ENCODE measurements at places on chromosomes 7 and 10. TPM values are rescaled to one million over a fixed set of nuclear protein-coding genes. Genes with fewer than 3 reads are reported as not detected.

GRCh38 chr7:45985902-45986301, 64.8 kb upstream of the IGFBP3 start:
- H3K4me3 ChIP-seq, result no peak overlapping the region
- H3K36me3 ChIP-seq, result no peaks in the 10 kb centered on the region
- DNase-seq, result no peak
- no peaks in the 10 kb centered on the region for H3K4me1 ChIP-seq
- H3K27me3 ChIP-seq, result no peaks in the 10 kb centered on the region
- no peak overlapping the region for H3K27ac ChIP-seq

GRCh38 chr10:75616874-75617478, 185.6 kb downstream of the LRMDA start:
- H3K4me1 ChIP-seq, result peaks cover 22% of the 10 kb centered on the region
- no peak overlapping the region for H3K27ac ChIP-seq
- no peak for DNase-seq
- no peaks in the 10 kb centered on the region for H3K36me3 ChIP-seq
- H3K4me3 ChIP-seq, result no peak overlapping the region

GRCh38 chr10:32516567-32517495, 70.9 kb downstream of the CCDC7 start:
- no peak overlapping the region for H3K4me3 ChIP-seq
- no peaks in the 10 kb centered on the region for H3K4me1 ChIP-seq
- no peaks in the 10 kb centered on the region for H3K27me3 ChIP-seq
- no peak for DNase-seq
- H3K27ac ChIP-seq, result no peak overlapping the region
- peaks cover 14% of the 10 kb centered on the region for H3K36me3 ChIP-seq

DNA sequence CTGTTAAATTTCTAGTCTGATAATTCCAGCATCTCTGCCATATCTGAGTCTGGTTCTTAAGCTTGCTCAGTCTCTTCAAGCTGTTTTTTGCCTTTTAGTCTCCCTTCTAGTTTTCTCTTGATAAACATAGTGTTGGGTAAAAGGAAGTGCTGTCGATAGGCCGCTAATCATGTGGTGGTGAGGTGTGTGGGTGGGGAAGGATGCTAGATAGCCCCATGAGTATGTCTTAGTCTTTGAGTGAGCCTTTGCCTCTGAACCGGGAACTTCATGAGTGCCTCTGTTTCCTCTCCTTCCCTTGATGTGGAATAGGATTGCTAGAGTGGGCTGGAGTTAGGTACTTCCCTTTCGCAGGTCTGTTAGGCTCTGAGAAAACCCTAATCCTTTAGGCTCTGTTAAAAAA, 441.8 kb downstream of the INHBA start:
- no peak overlapping the region for H3K4me3 ChIP-seq
- H3K36me3 ChIP-seq, result no peaks in the 10 kb centered on the region
- no peak overlapping the region for H3K27ac ChIP-seq

- H3K4me3 ChIP-seq, result peak overlapping the region; percentile 51
- H3K27me3 ChIP-seq, result no peaks in the 10 kb centered on the region
- peaks cover 37% of the 10 kb centered on the region for H3K4me1 ChIP-seq
- no peak for DNase-seq
Measured at GRCh38 chr10:29634105-29634504, 666 bp downstream of the SVIL start.

GRCh38 chr7:25289518-25289917, 61.2 kb upstream of the NPVF start:
- H3K27me3 ChIP-seq, result no peaks in the 10 kb centered on the region
- no peaks in the 10 kb centered on the region for H3K36me3 ChIP-seq
- no peaks in the 10 kb centered on the region for H3K4me1 ChIP-seq
- no peak for DNase-seq

- H3K27me3 ChIP-seq, result no peaks in the 10 kb centered on the region
- H3K4me3 ChIP-seq, result no peak overlapping the region
- no peaks in the 10 kb centered on the region for H3K4me1 ChIP-seq
- DNase-seq, result no peak
- H3K36me3 ChIP-seq, result no peaks in the 10 kb centered on the region
- no peak overlapping the region for H3K27ac ChIP-seq
Measured at GRCh38 chr7:111126987-111127386, 36.1 kb downstream of the LRRN3 start.

DNA sequence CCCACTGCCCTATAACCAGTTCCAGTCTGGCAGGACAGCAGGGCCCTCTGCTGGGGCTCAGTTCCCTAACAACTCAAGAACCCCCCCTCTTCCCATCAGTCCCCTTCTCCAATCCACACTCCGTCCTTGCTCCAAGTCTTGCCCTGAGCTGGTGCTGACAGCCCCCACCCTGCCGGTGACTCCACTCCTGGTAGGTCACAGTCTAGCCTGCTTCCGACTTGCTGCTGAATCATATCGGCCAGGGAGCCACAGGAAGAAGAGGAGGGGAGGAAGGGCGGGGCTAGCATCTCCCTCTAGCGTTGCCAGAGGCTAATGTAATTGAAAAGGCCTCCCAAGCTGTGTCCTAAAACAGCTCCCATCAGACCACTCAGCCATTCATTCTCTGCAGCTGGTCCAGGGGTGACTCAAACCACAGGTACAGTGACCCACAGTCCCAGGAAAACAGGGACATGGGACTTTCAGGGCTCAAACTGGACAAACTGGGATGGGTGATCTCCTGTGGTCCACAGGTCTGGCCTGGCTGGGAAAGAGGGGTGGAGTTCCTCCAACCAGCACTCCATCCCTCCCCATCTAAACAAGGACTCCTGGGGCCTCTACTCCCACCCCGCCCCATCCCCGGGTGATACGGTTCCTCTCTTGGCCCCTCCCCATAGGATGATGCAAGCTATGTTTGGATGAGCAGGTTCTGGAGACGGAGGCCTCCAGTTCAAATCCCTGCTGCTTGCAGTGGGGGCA, 158.8 kb downstream of the SH3PXD2A start:
- DNase-seq, result peak; percentile 72
- H3K27ac ChIP-seq, result no peak overlapping the region
- peaks cover 12% of the 10 kb centered on the region for H3K4me1 ChIP-seq

DNA sequence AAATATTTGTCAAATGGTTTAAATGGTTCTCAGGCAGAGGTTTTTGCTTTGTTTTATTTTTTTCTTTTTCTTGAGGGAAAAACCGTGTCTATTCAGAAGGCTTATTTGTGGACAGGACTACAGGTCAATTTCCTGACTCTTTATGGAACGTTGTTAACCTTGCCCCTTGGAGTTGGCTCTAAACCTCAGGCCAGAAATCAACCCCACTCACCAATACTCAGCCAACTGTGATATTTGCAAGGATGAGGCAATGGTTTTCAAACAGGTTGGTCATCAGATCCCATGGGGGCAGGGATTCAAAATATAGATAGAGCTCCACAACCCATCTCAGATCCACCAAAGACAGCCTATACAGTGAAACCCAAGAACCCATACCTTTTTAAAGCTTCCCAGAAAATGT, 10.2 kb downstream of the PDLIM1 start:
- no peak for DNase-seq
- no peak overlapping the region for H3K27ac ChIP-seq
- peaks cover 71% of the 10 kb centered on the region for H3K4me1 ChIP-seq
- no peaks in the 10 kb centered on the region for H3K36me3 ChIP-seq
- no peak overlapping the region for H3K4me3 ChIP-seq
- no peaks in the 10 kb centered on the region for H3K27me3 ChIP-seq

DNA sequence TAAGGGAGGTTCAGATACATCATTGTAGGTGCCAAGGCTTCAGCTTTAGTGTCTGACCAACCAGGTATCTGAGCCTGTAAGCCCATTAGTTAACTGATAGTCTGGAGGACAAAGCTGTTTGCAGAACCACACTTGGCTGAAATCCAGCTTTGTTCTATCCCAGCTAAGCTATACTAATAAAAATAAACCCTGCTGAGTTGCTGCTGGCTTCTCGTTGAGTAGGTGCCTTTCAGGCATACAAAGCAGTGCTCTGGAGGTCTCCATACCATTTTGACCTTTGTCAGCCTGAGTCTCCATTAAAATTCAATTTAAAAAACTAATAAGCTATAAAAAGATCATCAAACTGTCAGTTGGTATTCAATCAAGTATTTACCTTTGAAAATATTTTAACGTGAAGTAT, 22.0 kb downstream of the CDCA7L start:
- H3K36me3 ChIP-seq, result no peaks in the 10 kb centered on the region
- H3K27me3 ChIP-seq, result no peaks in the 10 kb centered on the region
- no peak overlapping the region for H3K4me3 ChIP-seq
- H3K4me1 ChIP-seq, result peaks cover 3% of the 10 kb centered on the region
- DNase-seq, result no peak

DNA sequence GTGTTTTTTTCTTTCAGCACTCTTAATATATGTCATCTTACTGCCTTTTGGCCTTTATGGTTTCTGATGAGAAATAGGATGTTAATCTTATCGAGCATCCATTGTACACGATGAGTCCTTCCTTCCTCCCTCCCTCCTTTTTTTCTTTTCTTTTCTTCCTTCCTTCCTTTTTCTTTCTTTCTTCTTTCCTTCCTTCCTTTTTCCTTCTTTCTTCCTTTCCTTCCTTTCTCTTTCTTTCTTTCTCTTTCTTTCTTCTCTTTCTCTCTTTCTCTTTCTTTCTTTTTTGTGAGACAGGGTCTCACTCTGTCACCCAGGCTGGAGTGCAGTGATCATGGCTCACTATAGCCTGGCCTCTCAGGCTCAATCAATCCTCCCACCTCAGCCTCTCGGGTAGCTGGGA, 8.4 kb downstream of the RPEL1 start:
- H3K4me3 ChIP-seq, result no peak overlapping the region
- no peaks in the 10 kb centered on the region for H3K27me3 ChIP-seq
- DNase-seq, result no peak
- no peaks in the 10 kb centered on the region for H3K36me3 ChIP-seq
- H3K4me1 ChIP-seq, result no peaks in the 10 kb centered on the region

GRCh38 chr7:98240961-98241673, 10.9 kb downstream of the TECPR1 start:
- H3K27ac ChIP-seq, result no peak overlapping the region
- H3K4me3 ChIP-seq, result no peak overlapping the region
- peaks cover 4% of the 10 kb centered on the region for H3K4me1 ChIP-seq
- peaks cover 68% of the 10 kb centered on the region for H3K36me3 ChIP-seq

DNA sequence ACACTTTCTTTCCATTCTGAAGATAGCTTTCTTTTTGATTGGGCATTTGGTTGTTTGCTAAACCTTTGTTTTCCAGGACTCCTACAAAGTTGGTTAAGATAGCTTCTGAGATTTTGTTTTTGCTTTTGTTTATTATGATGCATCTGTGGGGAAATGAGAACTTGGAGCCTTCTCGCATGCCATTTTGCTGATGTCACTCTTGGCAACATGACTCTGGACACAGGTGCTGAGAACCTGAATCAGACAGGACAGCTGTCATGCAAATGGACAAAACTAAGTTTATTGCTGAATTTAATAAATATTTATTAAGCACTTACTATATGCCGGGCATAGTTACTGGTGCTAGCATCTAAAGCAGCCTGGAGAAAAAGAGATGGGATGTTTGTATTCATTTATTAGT, 274.1 kb downstream of the ZEB1 start:
- DNase-seq, result no peak
- no peak overlapping the region for H3K27ac ChIP-seq
- no peaks in the 10 kb centered on the region for H3K27me3 ChIP-seq
- H3K4me3 ChIP-seq, result no peak overlapping the region
- no peaks in the 10 kb centered on the region for H3K4me1 ChIP-seq
- H3K36me3 ChIP-seq, result no peaks in the 10 kb centered on the region

- H3K27ac ChIP-seq, result peak overlapping the region; percentile 34
- no peaks in the 10 kb centered on the region for H3K36me3 ChIP-seq
- no peak overlapping the region for H3K4me3 ChIP-seq
Measured at GRCh38 chr7:12722636-12723605, 35.5 kb downstream of the ARL4A start.

DNA sequence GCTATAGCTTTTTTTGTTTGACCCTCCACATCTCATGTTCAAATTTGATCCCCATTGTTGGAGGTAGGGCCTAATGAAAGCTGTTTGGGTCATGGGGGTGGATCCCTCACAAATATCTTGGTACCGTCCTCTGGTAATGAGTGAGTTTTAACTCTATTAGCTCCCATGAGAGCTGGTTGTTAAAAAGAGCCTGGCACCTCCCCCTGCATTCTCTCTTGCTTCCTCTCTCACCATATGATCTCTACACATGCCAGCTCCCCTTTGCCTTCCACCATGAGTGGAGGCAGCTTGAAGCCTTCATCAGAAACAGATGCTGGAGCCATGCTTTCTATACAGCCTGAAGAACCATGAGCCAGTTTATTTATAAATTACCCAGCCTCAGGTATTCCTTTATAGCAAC, 43.0 kb upstream of the IMMP2L start:
- no peaks in the 10 kb centered on the region for H3K4me1 ChIP-seq
- no peak overlapping the region for H3K4me3 ChIP-seq
- no peaks in the 10 kb centered on the region for H3K27me3 ChIP-seq

GRCh38 chr10:93061594-93062513, 1.3 kb downstream of the CYP26C1 start:
- no peak overlapping the region for H3K27ac ChIP-seq
- no peaks in the 10 kb centered on the region for H3K36me3 ChIP-seq
- no peak for DNase-seq
- peaks cover 66% of the 10 kb centered on the region for H3K27me3 ChIP-seq
- H3K4me3 ChIP-seq, result peak overlapping the region; percentile 25
- H3K4me1 ChIP-seq, result peaks cover 32% of the 10 kb centered on the region

GRCh38 chr10:102580230-102580629, 64.0 kb upstream of the TRIM8 start:
- no peaks in the 10 kb centered on the region for H3K36me3 ChIP-seq
- no peaks in the 10 kb centered on the region for H3K4me1 ChIP-seq
- H3K4me3 ChIP-seq, result no peak overlapping the region

GRCh38 chr10:133614830-133615580, 11.6 kb downstream of the FRG2B start:
- no peak overlapping the region for H3K27ac ChIP-seq
- no peak for DNase-seq
- no peaks in the 10 kb centered on the region for H3K36me3 ChIP-seq
- no peaks in the 10 kb centered on the region for H3K4me1 ChIP-seq

- H3K36me3 ChIP-seq, result no peaks in the 10 kb centered on the region
- no peak overlapping the region for H3K27ac ChIP-seq
- DNase-seq, result no peak
- no peak overlapping the region for H3K4me3 ChIP-seq
- H3K27me3 ChIP-seq, result no peaks in the 10 kb centered on the region
- no peaks in the 10 kb centered on the region for H3K4me1 ChIP-seq
Measured at GRCh38 chr10:67612577-67613537, 83.1 kb downstream of the CTNNA3 start.

DNA sequence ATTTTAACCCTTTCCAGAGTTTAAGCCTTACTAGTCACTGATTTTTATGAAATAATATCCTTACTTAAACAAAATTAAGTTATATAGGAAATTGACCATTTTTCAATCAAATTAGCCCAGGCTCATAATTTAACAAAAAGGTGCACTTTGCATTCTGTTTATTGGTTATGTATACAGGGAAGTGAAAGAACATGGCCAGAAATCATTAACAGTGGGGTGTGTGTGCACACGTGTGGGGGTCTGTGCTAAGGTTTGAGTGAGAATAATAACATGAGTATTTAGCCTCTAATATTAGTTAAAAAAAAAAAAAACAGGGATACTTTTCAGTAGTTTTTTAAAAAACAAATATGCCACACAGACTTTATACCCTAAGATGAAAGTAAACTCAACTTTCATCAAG, 510.5 kb upstream of the PFKP start:
- no peak overlapping the region for H3K27ac ChIP-seq
- no peak for DNase-seq
- no peaks in the 10 kb centered on the region for H3K36me3 ChIP-seq
- H3K27me3 ChIP-seq, result no peaks in the 10 kb centered on the region
- H3K4me3 ChIP-seq, result no peak overlapping the region

SRRM3 gene
- 5.0 TPM for total RNA-seq

LIPK gene
- not detected for total RNA-seq

SLC18A3 gene
- total RNA-seq, result not detected

ZNF248 gene
- total RNA-seq, result 9.1 TPM

CPA4 gene
- total RNA-seq, result 0.21 TPM

TRUB1 gene
- total RNA-seq, result 10.0 TPM

IQCE gene
- total RNA-seq, result 10.0 TPM

ZNF365 gene
- total RNA-seq, result not detected

AP5Z1 gene
- 14.1 TPM for total RNA-seq

Measured in heart left ventricle (tissue), 16 donors.